Uterus (tissue), 4 donors: ENCODE measurements at places on chromosomes 2 and 18. TPM values are rescaled to one million over a fixed set of nuclear protein-coding genes. Genes with fewer than 3 reads are reported as not detected.

The EML6 gene
- total RNA-seq, result 1.4 TPM

The DHRS9 gene
- total RNA-seq, result not detected

The AQP4 gene
- total RNA-seq, result not detected

The IGFBP5 gene
- 2,812 TPM for total RNA-seq

- no peak for DNase-seq
These were observed 443.0 kb upstream of the RGPD4 start for GRCh38 chr2:107383691-107384090.

GRCh38 chr2:151350579-151351195 lies 6.7 kb upstream of the TNFAIP6 start:
- DNase-seq, result no peak

- DNase-seq, result no peak
These were observed 45.1 kb downstream of the CDH19 start for GRCh38 chr18:66558773-66559172.

DNA sequence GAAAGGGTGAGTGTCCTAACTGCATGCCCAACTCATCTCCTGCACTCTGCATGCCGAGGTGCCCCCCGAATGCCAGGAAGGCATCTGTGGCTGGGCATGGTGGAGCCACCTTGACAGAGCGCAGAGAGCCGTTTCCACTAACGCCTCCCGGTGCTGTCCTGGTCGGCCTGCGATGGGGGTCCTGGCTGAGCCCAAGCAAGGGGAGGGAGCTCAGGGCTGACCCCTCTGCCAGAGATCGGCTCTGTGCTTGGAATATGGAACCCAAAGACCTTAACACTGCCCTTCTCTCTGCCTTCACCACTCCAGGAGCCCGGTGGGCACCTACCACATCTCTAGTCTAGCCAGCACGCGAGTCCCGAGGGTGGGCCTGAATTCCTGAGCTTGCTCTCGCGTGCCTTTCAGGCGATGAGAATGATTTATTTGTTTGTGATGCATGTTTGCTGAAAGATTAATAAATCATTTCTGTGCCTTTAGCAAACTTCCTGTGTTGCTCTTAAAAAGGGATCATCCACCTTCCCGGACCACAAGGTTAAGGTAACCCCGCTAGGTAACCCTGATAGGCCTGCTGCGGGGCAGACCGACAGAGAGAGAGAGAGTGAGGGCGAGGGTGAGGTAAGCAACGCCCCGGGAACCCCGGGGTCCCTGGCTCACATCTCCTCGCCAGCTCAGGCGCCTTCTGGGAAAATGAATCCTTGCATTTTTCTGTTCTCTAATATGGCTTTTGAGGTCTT lies 35.3 kb downstream of the PDIA6 start:
- no peak for DNase-seq
